GM03348 (cell line): ENCODE measurements at places on chromosomes 3 and 15.

DNA sequence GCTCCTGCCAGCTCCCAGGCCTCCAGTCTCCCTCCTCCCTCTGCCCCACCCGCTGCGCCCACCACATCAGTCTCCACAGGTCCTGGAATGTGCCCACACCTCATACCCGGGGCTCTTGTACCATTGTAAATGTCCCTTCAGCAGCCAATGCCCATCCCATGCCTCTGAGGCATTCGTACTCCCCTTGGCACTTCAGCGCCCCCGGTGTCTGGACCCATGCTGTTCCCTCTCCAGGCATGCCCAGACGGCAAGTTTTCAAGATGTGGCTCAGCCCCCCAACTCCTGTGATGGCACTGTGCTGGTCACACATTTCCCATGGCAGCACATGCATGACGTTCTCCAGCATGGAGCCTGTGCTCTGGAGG, 13.3 kb downstream of the PLXND1 start:
- DNase-seq: no peak

DNA sequence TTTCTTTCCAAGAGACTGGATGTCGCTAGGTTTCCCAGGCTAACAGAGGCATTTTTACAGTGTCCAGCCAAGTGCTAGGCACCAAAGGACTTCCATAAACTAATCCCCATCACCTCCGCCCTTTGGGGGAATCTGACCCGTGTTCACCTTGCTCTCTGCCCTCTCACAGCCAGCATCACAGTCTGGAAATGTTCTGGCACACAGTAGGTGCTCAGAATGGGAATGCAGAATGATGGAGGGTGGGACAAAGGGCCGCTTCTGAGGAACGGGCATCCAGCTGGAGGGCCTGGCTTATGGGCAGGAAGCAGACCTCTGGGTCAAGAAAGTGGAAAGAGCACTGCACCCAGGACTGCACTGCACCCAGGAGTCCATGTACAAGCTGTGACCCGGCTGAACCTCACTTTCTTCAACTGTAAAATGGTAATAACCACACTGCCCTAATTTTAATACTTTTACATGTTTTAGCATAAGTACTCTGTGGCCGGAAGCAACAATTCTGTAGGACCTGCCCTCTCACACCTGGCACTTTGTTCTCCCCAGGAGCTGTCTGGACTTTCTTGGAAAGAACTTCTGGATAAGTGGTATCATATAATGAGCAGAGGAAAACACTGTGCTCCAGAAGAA, 901 bp upstream of the NMB start:
- no peak for DNase-seq

- DNase-seq: no peak
These were observed 567.1 kb upstream of the NR2F2 start for GRCh38 chr15:95763426-95763825.

- DNase-seq: no peak
These were observed 239.7 kb upstream of the BHLHE40 start for GRCh38 chr3:4739289-4740236.

DNA sequence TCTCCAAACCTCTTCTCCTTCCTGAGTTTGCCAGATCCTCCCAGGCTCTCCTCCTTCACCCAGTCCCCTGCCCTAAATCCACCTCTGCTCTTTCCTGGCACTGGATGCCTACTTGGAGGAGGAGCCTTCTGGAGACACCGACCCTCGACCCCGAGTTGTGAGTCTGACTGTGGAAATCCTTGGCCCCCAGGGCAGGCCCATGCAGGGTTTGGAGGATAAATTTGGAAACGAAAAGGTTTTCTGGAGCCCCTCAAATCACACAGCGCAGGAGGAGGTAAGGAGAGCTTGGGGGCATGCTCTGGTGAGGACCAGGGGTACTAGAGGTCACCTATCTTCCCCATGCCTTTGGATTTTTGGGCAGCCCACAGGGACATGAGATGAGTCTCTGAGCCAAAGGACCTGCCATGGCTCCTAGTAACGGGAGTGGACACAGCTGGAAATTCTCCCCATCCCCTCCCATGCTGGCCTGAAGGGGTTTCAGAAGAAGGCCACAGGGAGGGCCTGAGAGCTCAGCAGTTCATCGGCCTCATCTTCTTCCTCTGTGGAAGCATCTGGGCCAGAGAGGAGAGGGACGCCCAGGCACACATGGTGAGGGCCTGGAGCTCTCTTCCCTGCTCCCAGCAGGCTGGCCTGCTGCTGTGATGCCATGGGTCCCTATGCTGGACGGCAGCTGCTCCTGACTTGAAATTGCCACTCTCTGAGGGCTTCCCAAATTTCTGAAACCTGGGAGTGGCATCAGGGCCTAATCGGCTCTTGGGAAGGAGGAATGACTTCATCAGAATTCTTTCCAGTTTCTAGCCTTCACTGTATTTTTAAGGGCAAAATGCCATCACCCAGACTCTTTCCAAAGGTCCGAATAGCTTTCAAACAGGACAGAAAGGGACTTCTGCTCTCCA, 68.6 kb upstream of the ITGA11 start:
- DNase-seq: peak; percentile 39

DNA sequence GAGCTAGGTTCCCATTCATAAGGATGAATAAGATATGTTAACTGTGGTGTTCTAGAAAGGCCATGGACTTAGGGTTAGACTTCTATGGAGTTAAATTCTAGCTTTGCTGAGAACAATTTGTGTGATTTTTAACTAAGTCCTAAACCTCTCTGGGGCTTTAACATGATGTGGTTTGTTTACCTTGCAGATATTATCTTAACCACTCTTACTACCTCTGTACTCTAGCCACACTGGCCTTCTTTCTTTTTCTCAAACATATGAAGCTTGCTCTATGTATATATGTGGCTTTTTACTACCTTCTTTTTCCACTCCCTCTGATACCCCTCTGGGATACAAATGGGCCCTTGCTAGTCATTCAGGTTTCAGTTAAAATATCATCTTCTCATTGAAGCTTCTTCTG, 108.4 kb downstream of the ZNF609 start:
- DNase-seq: no peak

GRCh38 chr3:171339598-171339997, 120.6 kb downstream of the TNIK start:
- DNase-seq: no peak

- no peak for DNase-seq
These were observed 6.1 kb downstream of the SPG11 start for GRCh38 chr15:44657378-44657777.

GRCh38 chr15:36791844-36792571, 212.6 kb downstream of the CDIN1 start:
- DNase-seq: no peak

DNA sequence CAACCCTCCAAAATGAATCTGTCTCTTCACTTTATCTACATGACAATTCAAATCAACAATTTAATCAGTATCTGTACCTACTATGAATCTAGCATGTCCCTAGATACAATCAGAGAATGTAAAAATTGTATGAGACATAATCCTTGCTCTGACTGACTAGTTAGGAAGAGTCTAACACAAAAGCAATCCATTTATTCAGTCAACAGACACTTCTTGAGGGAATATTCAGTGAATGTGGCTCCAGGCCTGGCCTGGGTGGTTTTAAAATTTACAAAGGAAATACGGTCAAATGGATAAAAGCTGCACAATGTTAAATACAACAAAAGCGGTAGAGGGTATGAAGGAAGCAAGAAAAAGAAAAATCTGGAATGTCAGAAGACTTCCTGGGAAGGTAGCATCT, 45.2 kb downstream of the GSK3B start:
- no peak for DNase-seq
